ENCODE measurements at places on chromosomes 12 and 14.

DNA sequence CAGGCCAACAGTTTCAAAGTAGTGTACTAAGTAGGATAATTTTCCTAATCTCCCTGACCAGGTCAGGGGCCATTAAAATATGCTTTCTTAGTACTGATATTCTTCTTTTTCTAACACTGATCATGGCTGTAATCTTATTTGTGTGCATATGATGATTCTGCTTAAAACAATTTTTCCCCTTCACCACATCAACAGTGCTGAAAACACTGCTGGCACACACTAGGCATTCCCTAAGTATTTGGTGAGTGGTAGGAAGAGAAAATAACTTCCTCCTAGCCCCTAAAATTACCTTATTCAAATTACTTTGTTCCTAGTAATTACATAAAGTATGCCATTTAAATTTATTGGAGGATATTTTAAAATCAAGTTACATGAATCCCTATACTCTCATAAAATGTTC, 49.9 kb upstream of the BBS10 start:
- no peak for DNase-seq

GRCh38 chr14:36618641-36619040, 36.2 kb upstream of the NKX2-8 start:
- no peak for DNase-seq

DNA sequence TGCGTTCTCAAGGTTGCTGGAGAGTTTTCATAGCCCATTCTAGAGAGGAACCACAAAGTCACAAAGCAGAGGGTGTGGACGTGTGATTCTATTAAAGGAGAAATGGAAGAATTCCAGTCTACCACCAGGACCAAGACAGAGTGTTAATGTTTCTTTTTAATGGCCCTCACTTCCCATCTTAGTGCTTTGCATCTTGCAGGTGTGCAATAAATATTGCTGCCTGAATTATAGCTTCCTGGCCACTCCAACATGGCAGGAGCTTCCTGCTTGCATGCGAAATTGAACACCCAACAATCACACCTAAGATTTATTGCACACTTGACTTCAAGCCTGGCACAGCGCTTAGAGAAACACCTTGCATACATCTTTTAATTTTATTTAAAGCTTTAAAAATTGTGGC, 22.4 kb upstream of the PPP1CC start:
- no peak for DNase-seq

GRCh38 chr12:81350309-81350708, 272.4 kb downstream of the ACSS3 start:
- DNase-seq, result no peak

GRCh38 chr12:95417372-95417771, 56.6 kb upstream of the METAP2 start:
- DNase-seq, result no peak

DNA sequence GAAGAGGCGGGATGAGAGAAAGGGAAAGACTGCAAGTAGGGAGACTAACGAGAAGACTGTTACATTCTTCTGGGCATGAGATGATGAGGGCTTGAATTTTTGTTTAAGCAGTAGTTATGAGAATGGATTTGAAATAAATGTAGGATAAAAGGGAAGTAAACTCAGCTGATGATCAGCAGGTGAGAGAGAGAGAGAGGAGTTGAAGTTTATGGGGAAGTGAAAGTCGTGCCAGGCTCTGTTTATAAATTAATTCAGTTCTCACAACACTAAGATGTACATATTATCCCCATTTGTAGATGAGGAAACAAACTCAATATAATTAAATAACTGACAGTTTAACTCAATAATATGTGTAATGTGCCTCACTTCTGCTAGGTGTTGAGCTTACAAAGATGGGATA, 170.0 kb upstream of the RMST start:
- DNase-seq, result no peak

GRCh38 chr12:49961993-49962764, 507 bp downstream of the AQP5 start:
- no peak for DNase-seq

- no peak for DNase-seq
Measured at GRCh38 chr12:58601529-58601928, 318.8 kb downstream of the LRIG3 start.

Data from naive thymus-derived CD8-positive, alpha-beta T cell (primary cell).